WTC11 (cell line): ENCODE measurements at places on chromosomes 7 and 10.

GRCh38 chr7:143285806-143286521 lies 1.2 kb downstream of the TMEM139 start:
- DNase-seq, result no peak

DNA sequence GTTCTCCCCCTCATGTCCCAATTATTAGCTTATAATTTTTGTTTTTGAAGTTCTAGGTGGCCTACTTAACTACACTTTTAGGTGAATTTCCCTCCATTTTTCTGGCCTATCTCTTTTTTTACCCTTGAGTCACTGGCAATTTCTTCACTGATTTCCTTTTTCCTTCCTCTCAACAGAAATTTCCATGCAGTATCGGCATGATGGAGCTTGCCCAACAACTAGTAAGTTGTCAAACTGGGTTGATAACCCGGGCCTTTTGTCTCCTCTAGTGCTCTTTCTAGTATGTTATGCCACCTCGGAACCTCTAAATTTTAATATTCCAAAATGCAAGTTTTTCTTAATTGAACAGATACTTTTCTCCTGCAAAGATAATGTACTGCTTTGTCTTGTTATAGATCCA lies 147.1 kb downstream of the MLLT10 start:
- no peak for DNase-seq

- no peak for DNase-seq
Observed at GRCh38 chr10:129637010-129637409, 170.0 kb downstream of the MGMT start.

DNA sequence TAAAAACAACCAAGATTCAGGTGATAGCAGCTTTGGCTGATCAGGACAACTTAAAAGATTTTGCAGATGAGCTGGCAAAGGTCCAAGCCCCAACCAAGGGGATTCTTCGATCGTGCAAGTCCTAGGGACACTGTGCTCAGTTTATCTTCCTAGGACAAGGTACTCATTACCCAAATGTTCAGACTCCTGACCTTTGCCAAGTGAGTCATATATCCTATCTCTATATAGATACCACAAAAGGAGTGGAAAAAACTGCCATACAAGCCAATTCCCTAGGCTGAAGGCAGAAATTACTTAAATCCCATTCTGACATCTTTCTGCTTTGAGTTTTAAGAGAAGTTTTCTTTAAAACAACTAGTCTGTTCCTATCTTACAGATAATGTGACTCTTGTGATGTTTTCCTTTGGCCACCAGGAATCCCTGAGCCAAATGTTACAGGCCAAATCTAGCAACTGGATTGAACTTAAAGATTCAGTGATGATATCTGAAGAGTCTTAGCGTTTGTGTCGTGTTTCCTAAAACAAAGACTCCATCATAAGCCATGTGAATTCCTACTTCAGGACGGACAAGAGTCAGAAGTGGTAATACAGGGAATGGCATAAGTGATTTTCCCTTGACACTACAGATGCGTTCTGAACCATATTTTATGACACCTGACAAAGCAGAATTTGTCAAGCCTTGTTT lies 142.6 kb upstream of the ASAH2 start:
- no peak for DNase-seq

- no peak for DNase-seq
Observed at GRCh38 chr10:112875476-112876267, 74.4 kb upstream of the TCF7L2 start.

DNA sequence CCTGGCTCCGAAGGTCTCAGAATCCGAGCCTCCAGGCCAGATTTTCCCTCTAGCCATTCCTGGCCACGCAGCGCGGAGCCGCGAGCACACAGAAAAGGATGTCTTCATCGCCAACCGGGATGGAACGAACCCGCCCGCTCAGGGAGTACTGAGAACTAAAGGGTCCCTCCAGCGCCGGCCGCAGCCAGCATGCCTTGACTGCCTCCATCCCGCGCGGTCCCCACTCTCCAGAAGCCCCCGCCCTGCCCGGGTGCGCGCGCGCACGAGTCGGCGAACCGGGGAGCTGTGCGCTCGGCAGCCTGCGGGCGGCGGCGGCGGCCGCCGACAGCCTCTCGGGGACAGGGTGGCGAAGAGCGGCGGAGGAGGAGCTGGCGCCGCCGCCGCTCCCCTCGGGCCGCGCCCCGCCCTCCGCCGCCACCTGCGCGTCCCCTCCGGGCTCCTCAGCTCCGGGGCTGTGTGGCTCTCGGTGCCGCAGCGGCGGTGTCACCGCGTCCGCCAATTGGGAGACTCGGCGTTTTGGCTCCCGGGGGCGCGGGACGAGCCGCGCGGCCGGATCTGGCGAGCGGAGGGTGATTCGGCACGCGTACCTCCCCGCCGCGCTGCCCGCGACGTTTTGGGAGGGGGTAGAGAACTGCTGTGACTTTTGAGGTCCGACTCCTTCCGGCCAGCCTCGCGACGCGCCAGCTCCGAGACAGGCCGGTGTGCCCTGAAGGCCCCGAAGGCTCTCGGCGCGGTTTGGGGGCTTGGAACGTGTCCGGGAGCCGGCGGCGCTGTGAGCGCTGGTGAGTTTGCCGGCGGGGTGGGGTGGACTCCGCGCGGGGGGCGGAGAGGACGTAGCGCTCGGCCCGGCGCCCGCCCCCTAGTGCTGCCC lies 453 bp upstream of the GALNT17 start:
- peak; percentile 83 for DNase-seq

DNA sequence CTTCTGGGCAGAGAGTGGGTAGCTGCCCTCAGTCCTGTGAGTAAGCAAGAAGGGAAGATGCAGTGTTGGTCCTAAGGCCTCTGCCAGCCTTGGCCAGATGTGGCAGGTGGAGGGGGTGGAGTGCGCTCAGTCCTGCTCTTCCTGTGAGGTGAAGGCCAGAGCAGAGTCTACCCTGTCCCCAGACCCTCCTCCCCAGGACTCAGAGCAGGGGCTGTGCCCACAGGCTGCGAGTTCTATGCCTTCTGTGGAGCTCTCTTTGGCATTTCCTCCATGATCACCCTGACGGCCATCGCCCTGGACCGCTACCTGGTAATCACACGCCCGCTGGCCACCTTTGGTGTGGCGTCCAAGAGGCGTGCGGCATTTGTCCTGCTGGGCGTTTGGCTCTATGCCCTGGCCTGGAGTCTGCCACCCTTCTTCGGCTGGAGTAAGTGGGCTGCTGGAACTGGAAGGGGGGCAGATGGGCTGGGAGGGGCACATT lies 4.0 kb downstream of the OPN4 start:
- DNase-seq, result no peak

- DNase-seq, result peak; percentile 59
Observed at GRCh38 chr10:59905066-59905730, 1.2 kb downstream of the CCDC6 start.

- no peak for DNase-seq
Observed at GRCh38 chr7:36487756-36488336, 98.2 kb downstream of the ANLN start.

DNA sequence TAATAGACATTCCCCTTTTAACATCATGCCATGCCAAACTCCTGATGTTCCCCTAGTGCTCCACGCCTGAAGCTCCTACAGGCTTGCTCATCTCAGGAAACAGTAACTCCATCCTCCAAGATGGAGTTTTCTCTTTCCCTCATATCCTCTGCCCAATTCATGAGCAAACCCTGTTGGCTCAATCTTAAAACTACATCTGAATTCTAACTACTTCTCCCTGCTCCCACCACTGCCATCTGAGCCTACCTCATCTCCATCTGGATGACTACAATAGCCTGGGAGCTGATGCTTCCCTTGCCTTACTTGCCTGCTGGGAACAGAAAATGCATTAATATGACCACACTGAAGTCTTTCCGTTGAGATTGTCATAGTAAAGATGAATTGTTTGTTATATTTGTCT lies 271.7 kb upstream of the MKLN1 start:
- no peak for DNase-seq

DNA sequence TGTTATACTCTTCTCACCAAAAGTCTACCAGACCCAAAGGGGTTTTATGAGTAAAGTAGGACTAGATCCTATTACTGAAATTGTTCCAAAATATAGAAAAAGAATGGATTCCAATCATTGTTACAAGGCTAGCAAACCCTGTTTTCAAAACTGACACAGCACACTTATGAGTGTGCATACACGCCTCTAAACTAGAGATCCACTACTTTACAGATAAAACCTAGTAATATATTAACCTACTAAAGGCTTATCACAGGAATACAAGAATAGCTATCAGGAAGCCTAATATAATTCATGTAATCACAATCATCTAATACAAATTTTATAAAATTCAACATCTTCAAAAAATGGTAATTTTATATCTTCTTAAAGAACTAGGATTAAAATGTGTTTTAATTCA lies 52.2 kb downstream of the ERCC6 start:
- DNase-seq, result no peak

- peak; percentile 67 for DNase-seq
Observed at GRCh38 chr7:78052112-78052511, 253.5 kb downstream of the PHTF2 start.
